Caudate nucleus (tissue), 63 donors: ENCODE measurements at places on chromosomes 11 and 22.

- DNase-seq, result no peak
Measured at GRCh38 chr11:35085531-35086165, 53.3 kb upstream of the CD44 start.

DNA sequence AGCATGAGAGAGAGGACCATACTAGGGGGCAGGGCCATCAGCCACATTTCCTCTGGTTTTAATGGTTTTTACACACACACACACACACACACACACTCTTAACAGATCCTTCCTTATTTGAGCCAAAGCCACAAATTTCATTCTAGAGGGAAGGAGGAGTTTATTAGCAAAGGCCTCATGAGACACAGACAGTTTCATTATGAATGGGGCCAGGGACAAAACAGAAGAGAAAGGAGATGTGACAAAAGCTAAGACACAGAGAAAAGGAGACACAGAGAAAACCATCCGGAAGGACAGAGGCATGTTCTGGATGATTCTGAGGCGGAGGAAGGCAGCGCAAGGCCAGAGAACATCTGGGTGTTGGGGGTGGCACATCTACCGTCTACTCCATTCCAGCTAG lies 32.2 kb upstream of the ARFGAP3 start:
- no peak for DNase-seq

- DNase-seq, result no peak
Measured at GRCh38 chr11:125075900-125076317, 12.8 kb downstream of the SLC37A2 start.

- DNase-seq, result no peak
Measured at GRCh38 chr22:39635719-39636118, 65.2 kb downstream of the CACNA1I start.

- DNase-seq, result no peak
Measured at GRCh38 chr22:39362271-39362670, 12.5 kb downstream of the SYNGR1 start.

- DNase-seq, result no peak
Measured at GRCh38 chr11:45662665-45663485, 2.5 kb downstream of the CHST1 start.

DNA sequence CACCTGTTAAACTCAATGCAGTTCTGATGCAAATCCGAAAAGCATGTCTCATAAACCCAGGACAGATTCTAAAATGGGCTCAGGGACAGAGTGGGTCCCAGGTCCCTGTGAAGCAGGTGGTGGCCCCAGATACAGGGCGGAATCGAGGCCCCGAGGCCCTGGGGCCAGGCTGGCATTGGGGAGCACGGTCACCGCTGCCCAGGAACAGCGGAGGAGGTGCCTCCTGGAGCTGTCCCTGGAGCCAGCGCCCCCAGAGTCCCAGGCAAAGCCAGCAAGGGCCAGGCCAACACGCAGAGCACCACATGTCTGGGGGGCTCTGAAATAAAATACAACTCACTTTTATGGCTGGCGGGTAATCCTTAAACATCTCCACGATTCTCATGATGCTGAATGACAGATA lies 10.0 kb upstream of the TTLL8 start:
- no peak for DNase-seq

GRCh38 chr11:118374729-118375128 lies 15.3 kb downstream of the UBE4A start:
- no peak for DNase-seq

- DNase-seq, result no peak
Measured at GRCh38 chr11:59767225-59767611, 12.0 kb downstream of the STX3 start.

DNA sequence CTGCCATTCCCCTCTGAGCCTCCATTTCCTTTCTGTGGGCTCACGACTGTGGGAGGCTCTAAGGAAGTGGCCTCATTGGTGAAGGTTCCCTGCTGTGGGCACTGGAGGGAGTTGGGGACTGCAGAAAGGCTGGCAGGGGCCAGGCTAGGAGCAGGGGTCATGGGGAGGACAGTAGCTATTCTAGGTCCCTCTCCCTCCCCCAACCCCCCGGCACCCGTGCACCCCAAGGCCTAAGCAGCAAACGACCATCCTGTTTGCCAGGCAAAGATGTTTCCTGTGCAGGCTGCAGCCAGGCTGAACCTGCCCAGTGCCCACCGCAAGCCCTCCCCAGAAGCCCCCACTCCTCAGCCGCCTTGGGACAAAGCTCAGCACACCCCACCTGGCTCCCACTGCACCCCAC lies 189.4 kb downstream of the MN1 start:
- DNase-seq, result no peak

GRCh38 chr11:43418197-43418596 lies 59.5 kb downstream of the TTC17 start:
- no peak for DNase-seq

GRCh38 chr22:19930551-19931486 lies 10.8 kb upstream of the COMT start:
- DNase-seq, result no peak

GRCh38 chr11:27839226-27839913 lies 139.1 kb upstream of the BDNF start:
- no peak for DNase-seq

DNA sequence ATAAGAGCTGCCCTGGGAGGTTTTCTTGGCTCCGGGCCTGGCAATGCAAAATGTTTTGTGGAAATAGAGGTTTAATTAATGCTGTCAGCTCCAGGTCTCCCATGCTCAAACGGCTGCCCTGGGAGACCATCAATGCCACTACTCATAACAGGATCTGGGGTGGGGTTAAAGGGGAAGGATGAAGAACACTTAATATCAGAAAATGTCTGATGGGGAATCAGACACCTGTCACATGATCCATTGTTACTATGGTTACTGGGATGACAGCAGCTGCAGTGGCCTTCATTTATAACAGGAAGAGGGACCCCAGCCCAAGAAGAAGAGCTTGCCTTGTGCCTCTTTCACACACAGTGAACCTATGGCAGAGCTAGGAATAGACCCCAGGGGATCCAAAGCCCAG lies 2.2 kb upstream of the SYT13 start:
- DNase-seq, result no peak
